ENCODE measurements at places on chromosomes 4 and X.

DNA sequence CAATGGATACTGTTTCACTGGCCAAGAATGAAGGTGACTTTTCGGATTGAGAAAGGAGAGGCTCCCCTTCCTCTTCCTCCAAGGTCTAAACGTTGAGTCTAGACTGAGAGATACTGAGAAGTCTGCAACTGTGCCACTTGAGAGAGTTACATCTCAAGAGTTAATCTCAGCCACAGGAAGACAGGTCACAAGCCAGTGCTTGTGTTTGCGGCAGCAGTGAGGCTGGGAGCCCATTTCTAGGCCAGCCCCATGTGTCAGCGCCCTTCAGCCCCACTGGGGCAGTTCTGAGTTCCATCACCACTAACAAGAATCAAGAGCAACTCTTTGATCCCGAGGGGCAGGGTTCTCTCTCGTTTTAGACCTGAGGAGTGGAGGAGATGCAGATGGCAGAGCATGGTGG lies 7.3 kb upstream of the SEC24D start:
- DNase-seq = no peak

GRCh38 chr4:147815741-147816140 lies 83.9 kb downstream of the ARHGAP10 start:
- DNase-seq = no peak

DNA sequence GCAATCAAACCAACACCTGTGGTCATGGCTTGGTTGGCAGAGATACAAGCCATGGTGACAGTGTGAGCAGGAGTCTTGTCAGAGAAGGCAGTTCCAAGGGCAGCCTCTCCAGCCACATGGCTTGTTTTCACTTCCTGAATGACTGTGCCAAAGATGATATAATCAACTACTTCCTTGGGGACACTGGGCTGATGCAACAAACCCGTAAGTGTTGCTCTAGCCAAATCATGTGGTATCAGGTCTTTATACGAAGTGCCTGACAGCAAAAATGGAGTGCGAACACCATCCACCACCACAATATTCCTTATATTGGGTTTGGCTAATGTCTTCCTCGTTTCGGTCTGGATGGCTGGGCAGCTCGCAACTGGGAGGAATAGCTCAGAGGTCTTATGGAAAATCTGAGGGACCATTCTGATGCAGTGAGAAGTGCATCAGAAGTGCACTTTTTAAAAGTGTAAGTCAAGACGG lies 922.0 kb downstream of the NLGN4X start:
- no peak for DNase-seq

GRCh38 chr4:155984106-155984797 lies 30.6 kb upstream of the CTSO start:
- DNase-seq = no peak

DNA sequence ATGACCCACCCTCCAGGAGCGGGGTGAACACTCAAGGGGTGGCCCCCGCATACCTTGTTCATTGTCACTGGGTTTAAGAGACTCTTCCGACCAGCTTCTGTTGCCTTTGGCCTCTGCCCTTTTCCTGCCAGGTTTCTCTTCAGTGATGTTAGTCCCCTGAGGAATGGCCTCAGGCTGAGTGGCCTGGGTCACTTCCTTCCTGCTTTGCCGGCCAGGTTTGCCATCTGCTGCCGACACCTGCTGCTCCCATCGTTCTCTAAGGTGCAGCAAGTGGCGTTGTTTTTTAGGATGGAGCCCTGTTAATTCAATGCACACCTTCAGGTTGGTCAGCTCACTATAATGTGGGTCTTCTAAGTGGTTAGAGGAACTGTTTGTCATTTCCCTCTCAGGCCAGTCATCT lies 34.2 kb downstream of the BCOR start:
- DNase-seq = no peak

GRCh38 chr4:150078041-150078578 lies at the start of gene DCLK2:
Gene DCLK2, plus strand, starts transcription at chr4:150078445. Its CDS starts 583 bp downstream, at chr4:150079028.
- DNase-seq = peak; percentile 90

DNA sequence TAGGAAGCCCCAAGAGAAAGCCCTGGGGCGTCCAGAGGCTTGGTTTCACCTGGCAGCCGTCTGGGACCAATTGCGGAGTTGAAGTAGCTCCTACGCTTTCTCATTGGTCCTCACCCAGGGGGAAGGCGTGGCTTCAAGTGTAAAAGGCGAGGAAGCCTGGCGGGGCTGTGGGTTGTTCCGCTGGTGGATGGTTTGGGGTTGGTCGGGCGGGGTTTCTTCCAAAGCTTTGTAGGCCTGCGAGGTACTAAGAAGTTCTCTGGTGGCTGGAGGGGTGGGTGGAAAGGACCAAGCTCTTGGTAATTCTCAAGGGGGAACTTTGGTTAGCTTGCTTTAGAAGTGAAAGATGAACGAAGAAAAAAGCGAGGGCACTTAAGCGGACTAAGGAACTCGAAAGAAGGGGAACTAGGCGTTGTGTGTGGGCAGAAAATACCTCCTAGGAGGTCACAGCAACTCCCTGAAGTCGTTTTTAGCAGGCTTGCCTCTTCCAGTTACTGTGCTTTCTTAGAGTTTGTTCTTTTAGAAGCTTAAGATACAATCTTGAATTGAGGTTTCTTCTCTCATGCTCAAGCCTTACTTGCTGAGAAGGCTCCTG lies 36.6 kb downstream of the CCNG2 start:
- no peak for DNase-seq

DNA sequence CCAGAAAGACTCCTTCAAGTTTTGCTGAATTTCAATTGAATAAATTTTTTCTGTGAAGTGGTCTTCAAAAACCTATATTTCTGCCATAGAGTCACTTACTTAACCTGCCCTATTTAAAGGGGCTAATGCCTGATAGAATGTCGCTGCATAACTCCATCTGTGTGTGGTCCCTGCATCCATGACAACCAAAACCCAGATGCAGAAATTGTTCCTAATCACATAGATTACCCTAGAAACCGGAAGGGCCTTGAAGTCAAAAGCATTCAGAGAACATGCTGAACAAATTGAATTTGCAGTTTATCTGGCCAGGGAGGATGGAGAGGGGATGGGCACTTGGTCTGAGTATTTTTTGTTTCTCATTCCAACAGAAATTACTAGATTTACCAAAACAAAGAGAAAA lies 1.5 kb upstream of the PARM1 start:
- DNase-seq = no peak

GRCh38 chr4:72496119-72496518 lies 72.9 kb downstream of the ADAMTS3 start:
- DNase-seq = peak; percentile 70

GRCh38 chrX:13482746-13483541 lies 86.5 kb upstream of the EGFL6 start:
- DNase-seq = no peak

DNA sequence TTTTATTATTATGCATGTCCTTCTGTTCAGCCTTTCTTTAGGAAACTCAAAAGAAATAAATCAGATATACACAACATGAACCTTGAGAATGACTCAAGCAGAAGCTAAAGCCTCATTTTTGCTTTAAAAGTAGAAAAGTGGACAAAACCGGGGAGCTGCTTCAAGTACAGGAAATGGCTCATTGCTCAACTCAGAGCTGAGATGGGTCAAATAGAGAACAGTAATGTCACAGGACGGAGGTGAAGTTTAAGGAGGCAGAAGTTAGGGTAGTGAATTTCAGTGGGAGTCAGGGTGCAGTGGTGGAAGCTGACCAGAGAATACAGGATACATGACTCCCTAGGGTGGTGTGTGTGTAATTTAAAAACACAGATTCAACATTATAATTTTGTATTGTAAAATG lies 22.2 kb downstream of the PHKA2 start:
- peak; percentile 65 for DNase-seq

GRCh38 chr4:105088110-105088879 lies 58.4 kb upstream of the TET2 start:
- peak; percentile 77 for DNase-seq

DNA sequence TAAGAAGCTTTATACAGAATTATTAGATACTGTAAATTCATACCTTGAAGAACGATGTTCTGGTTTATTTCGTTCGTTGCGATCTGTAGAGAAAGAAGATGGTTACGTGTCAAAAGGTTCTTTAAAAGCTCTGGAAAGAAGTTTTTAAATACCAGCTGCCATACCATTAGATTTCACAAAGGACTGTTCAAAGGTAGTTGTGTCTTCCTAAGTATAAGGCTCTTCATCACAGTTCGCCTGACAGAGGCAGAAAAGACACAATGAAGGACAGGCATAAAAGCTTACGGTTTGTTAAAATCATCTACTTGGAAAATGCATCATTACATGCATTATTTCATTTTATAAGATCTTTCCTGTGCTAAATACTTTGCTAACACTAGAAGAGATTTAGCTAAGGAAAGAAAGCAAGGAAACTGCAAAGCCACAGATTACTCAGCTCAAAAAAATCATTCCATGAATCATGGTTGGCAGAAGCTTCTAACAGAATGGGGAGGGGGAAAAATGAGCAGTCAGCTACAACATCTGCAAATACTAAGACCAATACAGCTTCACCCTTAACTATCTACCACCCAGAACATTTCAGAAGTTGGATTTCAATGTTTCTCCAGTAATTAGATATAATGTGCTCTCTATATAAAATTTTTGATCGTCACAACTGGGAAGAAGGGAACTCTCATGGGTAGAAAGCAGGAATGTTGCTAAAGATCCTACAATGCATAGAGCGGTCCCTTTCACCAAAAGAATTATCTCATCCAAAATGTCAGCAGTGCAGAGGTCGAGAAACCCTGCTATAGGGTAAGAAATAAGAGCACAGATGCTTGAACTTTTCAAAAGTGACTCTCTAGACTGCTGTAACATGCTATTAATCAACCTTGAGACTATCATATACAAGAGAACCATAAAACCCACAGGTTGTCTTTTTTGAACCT lies 50.7 kb upstream of the PRSS48 start:
- peak; percentile 86 for DNase-seq

- no peak for DNase-seq
Measured at GRCh38 chrX:47797084-47797483, 39.6 kb upstream of the ZNF81 start.
